ENCODE measurements at places on chromosomes 2 and 18.

- DNase-seq, result no peak
Measured at GRCh38 chr18:31970617-31971016, 27.7 kb upstream of the TRAPPC8 start.

GRCh38 chr2:40450796-40451430 lies 977 bp downstream of the SLC8A1 start:
- DNase-seq, result peak; percentile 36

GRCh38 chr2:241649404-241649803 lies 11.9 kb downstream of the ATG4B start:
- no peak for DNase-seq

DNA sequence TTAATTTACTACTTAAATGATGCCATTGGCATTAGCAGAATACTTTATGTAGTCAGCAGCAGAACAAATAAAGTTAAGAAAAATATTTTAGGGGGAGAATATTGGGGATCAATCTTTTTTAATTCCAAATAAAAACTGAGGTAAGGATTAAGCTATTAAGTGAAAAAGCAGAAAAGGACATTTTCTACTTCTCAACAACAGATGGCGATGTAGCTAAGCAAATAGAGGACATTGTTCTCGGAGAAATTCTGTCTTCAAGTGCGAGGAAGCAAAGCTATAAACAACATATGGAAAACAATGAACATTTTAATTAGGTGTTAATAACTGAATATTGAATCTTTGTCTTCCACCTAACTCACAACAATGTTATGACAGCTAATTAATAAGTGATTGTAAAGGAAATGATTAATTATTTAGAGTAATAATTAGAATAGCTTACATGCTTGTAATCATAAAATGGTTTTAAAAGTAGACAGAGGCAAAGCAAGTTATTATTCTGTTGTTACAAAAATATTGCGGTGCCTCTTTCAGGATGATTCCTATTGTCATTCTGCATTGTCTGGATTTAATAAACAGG lies 32.9 kb upstream of the CCDC93 start:
- DNase-seq, result peak; percentile 31

DNA sequence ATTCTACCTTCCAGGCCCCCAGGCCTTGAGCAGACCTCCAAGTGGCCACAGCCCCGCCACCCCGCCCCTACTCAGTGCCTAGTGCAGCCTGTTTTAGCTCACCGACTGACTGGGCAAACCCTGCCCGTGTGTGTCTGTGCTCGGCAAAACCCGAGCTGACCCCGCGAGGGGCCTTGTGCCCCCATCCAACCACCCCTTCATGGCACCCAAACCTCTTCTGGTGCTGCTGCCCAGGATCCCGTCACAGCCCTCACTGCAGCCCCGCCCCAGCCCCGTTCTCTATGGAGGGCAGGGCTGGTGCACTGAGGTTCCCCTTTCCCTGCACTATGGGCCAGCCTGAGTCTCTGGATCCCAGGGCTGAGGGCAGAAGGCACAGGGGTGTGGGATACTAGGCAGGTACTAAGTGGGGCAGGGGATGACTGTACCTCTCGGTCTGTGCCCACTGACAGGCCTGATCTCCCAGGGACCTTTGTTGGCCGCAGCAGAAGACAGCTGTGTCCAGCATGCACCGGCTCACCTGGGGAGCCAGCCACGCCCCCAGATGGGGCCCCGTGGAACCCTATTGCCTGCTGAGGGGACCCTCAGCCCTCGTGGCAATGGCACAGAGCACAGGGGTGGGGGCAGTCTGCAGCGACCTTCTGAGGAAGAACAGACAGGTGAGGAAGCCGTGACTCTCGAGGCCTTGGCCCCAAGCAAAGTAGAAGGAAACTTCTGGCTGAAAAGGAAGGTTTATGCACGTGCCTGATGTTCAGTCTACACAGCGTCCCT lies 69.9 kb upstream of the OTOS start:
- no peak for DNase-seq

GRCh38 chr2:219997341-219997851 lies 370.0 kb downstream of the SLC4A3 start:
- no peak for DNase-seq

- no peak for DNase-seq
Measured at GRCh38 chr2:239590276-239590675, 189.5 kb upstream of the HDAC4 start.

DNA sequence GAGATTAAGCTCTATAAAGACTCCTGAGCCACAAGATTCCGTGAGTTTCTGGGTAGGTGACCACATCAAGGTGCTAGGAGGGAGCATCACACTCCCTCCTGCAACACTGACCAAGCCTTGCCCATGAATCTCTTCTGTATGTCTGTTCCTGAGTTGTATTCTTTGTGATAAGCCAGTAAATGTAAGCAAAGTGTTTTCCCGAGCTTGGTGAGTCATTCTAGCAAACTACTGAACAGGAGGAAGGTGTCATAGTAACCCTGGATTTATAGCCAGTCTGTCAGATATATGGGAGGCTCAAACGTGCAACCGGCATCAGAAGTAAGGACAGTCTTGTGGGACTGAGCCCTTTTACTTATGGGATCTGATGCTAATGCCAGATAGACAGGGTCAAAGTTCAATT lies 346.1 kb upstream of the KYNU start:
- no peak for DNase-seq

GRCh38 chr2:204325468-204325867 lies 219.8 kb upstream of the PARD3B start:
- DNase-seq, result peak; percentile 58

DNA sequence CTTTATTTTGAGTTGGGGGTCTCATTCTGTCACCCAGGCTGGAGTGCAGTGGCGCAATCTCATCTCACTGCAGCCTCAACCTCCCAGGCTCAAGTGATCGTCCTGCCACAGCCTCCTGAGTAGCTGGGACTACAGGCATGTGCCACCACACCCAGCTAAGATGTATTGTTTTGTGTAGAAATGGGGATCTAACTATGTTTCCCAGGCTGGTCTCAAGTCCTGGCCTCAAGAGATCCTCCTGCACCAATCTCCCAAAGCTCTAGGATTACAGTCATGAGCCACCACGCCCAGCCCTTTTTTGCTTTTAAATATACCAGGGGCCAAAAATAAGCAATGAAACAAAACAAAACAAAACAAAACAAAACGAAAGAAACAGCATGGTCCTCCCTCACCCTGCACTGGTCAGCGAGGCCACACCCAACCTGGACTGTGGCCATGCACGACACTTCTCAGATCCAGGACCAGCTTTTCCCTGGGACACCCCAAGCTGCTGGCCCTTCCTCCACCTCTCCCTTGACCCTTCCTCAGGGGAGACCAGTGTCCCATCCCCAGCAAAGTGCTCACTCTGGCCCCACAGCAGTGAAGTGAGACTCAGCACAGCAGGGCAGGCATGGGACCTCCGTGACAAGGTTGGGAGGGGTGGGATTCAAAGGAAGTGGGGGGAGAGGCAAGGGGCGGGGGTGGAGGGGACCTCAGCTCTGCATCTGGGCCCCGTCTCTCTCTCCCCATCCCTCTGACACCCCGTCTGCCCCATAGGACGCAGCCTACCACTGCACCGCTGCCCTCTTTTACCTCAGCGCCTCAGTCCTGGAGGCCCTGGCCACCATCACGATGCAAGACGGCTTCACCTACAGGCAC lies 23.5 kb downstream of the MAL start:
- DNase-seq, result no peak

DNA sequence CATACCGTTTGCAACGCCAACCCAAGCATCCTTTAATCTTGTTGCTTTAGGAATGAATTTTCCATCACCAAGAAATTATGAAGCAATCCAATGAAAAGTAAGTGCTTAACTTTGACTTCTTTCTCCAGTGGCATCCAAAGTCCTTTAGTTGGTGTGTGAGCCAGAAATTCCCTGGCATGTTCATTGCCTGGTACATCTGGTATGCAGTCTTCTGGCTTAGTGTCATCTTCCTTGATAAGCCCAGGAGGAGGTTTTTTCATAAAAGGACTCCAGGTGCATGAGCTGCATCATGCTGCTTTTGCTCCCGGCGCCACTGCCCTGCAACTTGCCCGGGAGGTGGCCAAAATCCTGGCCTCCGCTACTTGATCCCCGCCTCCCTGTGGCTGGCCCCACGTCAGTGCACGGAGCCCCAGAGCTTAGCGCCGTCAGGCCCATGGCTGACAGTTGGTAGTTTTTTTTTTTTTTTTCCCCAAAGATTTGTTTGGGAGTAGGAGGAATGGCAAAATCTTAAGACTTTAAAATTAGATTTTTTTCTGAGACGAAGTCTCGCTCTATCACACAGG lies 58.7 kb downstream of the PUM2 start:
- DNase-seq, result no peak

DNA sequence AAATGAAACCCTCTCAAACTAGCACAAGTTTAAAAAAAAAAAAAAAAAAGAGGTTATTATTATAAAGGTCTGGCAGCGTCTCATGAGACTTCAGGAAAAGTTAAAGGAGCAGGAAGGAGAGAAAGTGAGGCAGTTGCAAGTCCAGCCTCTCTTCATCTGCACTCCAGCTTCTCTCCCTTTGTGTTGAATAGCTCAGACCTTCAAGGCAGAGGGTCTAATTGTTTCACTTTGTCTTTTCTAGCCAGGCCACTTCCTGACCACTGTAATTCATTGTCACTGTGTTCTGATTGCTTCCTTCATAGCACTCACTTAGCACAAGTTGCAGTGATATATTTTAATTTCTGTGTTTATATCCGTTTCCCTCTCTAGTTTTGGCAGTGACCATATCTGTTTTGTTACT lies 99.9 kb downstream of the SPATS2L start:
- DNase-seq, result peak; percentile 41

GRCh38 chr2:189798312-189799029 lies 14.2 kb downstream of the PMS1 start:
- DNase-seq, result peak; percentile 46

GRCh38 chr2:236626391-236627150 lies 56.9 kb downstream of the ACKR3 start:
- DNase-seq, result no peak

- no peak for DNase-seq
Measured at GRCh38 chr2:143481733-143482132, 352.5 kb downstream of the ARHGAP15 start.

- DNase-seq, result peak; percentile 15
Measured at GRCh38 chr2:26615336-26615859, 25.8 kb downstream of the CIB4 start.

DNA sequence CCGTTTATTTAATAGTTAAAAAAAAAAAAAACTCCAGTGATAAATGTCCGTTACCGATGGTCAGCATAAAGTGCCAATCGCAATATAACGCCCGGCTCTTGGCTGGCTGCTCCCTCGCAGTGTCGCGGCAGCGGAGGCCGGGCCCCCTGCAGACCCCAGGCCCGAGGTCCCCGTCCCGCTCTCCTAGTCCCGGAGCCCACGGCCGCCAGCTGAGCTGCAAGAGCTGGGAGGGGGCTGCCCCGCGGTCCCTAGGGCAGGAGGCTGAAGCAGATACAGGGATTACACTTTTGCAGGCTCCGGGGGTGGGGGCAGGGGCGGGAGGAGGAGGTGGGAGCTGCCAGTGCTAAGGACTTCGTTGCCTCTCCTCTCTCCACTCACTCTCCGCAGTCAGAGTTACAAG lies 6.9 kb downstream of the OSR1 start:
- no peak for DNase-seq

DNA sequence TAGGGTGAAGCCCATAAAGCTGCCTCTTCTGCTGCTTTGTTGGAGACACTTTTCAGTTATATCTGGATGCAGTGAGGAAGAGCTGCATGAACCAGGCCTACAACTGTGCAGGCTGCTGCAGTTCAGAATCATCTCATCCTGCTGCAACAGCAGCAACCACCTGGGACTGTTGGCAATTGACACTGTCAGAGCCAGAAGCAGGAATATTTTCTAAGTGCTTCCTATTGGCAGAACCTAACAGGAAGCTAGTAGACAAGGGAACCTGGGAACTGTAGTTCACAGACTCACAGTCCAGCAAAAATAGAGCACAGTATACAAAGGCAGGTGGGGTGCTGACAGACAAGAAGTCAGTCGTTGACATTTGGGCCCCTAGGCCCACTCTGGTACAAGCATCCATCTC lies 452.9 kb upstream of the SPRED2 start:
- no peak for DNase-seq

- no peak for DNase-seq
Measured at GRCh38 chr2:239236043-239236807, 164.6 kb downstream of the HDAC4 start.

DNA sequence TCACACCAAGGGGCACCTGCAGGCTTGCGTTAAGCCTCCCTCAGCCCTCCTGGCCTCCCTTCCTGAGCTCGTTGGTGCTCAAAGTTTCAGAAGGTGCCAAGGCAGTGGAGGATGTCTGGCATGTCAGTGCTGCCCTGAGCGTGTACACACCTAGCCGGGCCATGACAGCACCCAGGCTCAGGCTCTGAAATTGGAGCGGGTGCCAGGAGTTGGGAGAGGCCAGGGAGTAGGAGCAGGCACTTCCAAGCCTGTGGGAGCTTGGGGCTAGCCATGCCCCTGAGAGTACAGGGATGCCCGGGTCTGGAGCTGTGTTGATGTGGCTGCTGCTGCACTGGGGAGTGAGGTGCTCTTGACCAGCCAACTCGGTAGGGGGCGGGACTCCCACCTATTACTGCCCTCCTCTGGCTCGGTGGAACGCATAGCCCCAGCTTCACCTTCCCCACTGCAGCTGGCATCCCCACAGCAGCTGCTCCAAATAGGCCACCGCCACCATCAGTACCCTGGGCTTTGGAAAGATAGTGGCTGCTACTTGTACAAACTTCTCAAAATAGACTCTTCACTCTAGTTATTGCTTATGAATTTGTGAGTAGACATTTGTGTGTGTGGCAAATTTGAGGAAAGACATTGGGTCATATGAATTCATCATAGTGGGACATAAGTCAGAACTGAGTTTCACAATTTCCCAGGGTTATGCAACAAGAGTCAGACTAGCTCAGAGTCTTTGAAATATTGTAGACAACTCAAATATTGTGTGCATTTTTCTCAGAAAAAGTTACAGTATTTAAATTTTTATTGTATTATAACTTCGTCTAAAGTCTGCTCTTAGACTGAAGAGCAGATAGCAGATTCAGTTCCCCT lies 6.8 kb upstream of the PCARE start:
- DNase-seq, result no peak

DNA sequence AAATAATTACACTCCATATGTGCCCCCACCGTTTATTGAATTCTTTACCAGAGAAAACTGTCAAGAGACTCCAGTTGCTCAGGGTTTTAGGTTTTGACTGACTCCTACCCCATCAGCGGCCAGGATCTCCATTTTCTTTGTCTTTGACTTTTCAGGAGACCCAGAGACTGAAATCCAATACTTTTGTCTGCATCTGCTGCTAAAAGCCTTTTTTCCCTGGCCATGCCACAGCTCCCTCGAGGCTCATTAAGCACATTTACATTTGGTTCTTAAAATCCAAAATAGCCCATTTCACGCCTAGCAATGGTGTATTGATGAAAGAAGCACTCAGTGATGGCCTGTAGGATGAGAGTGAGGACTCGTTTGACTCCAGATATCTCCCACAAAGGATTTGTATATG lies 332.6 kb upstream of the ACVR2A start:
- DNase-seq, result no peak

DNA sequence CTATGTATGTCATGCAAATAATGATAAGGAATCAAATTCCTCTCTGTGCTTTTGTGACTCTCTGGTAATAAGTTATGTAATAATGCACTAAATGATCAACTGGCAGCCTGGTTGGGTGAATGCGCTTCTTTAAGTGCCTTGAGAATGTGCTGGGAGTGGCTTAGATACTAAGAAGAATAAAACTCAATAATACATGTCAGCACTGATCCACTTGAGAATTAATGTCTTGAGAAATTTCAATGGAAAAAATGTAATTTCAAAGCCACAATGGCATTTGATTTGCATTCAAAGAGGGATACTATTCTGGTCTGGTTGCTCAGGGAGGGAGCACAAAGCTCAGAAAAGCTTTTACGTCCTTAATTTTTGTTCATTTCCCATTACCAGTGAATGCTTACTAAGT lies 137.7 kb upstream of the MMADHC start:
- DNase-seq, result no peak

- no peak for DNase-seq
Measured at GRCh38 chr2:74028741-74029140, 44.0 kb downstream of the TET3 start.

Data from RCC 7860 (cell line).